CD4-positive, alpha-beta T cell treated with Interleukin-17A for 1 hour (primary cell): ENCODE measurements at places on chromosomes 5 and 9.

DNA sequence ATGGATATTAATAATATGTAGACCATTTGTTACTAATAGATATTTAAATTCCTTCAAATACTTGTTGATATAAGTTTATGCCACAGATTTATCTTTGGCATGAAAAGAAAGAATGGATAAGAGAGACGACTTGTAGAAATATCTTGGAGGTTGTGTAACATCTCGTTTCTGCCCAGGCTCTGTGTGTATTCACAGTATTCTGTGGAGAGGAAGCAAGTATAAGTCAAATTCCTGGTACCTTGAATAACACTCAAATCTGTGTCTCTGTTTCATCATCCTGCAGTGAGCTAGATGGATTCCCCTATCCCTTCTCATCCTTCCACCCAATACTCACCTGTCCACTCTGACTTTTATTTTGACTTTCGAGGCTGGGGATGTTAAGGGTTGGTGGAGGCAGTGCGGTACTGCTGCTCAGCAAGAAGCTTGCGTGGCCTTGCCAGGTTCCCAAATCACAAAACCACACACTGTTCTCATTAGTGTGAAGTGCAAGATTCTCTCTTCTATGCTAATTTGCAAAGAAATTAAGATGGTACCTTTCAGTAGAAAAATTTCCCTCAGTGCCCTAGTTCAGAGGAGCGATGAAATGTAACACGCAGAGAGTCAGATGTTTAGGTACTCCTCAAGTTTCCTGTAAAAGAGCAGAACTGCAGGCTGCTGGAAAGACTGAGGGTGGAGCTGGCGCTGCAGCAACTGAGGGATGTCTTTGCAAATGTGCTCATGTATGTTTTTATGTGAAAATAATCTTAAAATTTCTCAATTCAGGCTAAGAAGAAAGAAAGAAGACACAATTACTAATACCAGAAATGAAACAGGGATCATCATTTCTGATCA is 42.6 kb upstream of the ANKRD18A start:
- no peak for DNase-seq

- no peak for DNase-seq
Observed at GRCh38 chr9:130305381-130305780, 39.8 kb downstream of the HMCN2 start.

DNA sequence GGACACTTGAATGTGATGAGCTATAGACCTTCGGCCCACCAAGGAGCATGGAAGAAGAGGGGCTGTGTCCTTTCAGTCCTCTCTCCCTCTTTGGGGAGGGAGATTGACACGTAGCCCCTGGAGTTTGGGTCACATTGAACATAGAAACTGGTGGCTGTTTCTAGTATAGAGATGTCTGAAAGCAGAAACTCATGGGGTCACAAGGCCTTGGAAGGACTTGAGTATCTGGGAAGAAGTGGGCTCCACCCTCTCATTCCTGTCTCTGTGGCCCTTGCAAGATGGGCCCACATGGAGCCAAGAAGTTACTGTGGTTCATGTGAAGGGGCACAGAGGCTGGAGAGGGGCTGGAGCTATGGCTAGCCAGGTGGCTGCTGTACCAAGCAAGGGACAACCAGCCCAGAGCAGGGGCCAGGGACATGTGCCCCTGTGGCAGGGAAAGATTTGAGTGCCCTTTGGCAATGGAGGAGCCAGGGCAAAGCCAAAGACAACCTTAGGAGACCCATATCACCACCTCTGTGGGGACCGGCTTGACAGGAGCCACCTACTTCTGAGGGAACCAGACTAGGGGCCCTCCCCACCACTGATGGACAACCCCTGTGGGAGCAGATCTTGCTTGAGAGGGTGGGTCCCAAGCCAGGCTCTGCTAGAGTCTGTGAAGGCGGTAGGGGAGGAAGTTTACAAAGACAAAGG is 12.8 kb upstream of the ANGPTL2 start:
- DNase-seq = no peak

DNA sequence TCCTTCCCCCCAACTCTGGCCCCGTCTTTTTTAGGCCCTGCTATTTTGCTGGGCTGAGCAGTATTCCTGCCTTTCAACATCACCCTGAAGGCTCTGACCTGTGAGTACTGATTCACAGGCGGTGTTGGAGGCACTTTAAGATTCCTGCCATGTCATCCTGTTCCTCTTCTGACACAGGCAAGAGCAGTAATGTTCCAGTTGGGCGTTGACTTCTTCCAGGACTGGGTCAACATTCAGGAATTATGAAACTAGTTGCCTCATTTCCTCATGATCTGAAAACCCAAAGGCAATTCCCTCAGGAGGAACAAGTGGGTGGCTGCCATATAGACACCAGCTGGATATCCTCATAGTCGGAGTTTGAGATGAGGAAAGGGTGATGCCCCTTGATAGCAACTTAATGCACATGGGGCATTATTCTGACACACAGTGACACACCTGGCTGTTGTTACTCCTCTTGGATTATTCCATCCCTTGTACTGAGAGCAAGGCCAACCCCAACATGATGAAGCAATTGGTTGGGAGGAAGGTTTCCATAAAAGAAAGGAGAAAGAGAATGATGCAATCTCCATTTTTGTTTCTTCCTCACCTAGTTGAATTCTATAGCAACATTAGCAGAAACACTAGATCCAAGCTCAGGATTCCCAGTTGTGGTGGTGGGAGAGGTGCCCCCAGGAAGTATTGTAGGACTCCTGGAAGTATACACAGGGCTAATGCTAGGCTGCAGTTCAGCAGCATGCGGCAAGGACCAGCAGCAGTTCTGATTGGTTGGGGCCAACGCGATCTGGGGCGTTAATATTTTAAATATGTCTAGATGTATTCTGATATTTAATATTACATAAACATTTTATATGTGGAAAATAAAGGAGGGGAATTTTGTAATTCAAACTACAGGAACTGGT is 19.6 kb upstream of the GLRX start:
- no peak for DNase-seq

DNA sequence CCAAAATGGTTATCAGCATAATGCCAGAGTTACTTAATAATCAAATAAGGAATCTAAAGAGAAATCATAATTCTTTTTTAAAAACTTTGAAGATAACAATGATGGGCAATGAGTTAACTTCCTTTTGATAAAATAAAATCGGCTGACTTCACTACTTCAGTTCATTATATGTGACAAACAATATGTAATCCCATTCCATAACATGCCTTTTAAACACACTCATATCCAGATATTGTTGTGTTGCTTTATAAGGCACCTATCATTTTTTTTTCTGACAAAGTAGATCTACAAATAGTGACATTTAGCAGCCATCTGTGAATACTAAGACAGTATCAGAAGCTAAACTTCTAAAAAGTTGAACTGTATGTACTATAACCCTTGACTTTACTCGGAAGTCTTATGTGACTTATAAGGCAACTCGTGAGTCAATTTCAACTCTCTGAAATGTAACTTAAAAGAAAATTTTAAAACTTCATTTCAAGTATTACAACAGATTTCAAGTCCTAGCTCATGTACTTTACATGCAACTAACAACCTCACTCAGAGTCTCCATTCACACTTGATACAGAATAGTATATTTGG is 7.5 kb downstream of the ADAMTS6 start:
- DNase-seq = no peak

GRCh38 chr5:154595662-154596061 is 117.6 kb upstream of the HAND1 start:
- no peak for DNase-seq

DNA sequence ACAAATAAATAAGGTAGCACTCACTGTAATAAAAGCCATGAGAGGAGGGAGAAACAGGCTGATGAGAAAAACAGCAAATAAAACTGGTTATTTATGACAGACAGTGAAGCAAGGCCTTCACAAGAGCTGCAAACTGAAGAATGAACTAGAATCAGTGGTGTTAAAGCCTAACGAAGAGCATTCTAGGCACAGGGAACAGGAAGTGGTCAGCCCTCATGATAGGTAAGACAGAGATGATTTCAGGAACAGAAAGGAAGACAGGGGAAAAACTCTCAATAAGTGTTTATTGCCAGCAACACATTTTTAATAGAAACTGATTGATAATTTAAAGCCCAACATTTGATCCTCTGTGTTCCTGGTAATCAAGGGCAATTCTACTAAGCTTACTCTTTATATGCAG is 124.5 kb downstream of the EDIL3 start:
- no peak for DNase-seq

DNA sequence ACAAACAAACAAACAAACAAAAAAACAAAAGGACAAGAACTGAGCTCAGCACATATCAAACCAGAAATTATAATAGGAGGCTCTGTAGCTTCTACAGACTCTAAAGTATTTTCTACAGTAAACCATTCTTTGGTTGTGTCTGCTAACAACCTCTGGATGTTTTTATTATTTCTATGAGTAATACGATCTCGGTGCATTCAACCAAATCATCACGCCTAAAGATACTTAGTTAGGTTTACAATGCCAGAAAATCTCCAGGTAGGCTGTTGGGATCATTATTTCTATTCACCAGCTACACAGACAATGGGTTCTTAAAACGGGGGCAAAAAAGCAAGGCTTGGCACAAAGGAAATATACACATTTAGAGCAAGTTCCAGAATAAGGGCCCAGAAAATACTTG is 41.6 kb upstream of the ALDOB start:
- DNase-seq = no peak

GRCh38 chr9:114837923-114838322 is 32.1 kb upstream of the TNFSF15 start:
- no peak for DNase-seq

- no peak for DNase-seq
Observed at GRCh38 chr9:73863924-73864323, 633.2 kb upstream of the RORB start.

- DNase-seq = no peak
Observed at GRCh38 chr5:61796773-61797172, 464.7 kb downstream of the ZSWIM6 start.

DNA sequence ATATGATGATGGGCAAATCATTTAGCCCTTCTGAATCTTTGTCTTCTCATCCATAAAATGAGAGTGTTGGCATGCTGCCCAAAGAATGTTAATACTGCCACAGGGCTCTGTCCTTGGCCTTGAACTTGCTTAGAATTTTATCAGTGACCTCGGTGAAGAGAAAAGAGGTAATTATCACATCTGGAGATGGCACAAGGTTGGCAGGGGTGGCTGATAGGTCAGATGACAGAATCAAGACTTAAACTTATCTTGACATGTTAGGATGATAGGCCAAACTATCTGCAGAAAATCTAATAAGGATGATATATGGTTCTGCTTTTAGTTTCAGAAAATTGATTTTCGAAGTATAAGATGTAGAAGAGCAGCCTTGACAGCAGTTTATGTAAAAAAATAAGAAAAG is 599.1 kb upstream of the CLINT1 start:
- no peak for DNase-seq

- peak; percentile 28 for DNase-seq
Observed at GRCh38 chr5:154273028-154273617, 82.6 kb downstream of the GALNT10 start.

- DNase-seq = no peak
Observed at GRCh38 chr9:121185774-121186403, 15.8 kb downstream of the RAB14 start.

- no peak for DNase-seq
Observed at GRCh38 chr5:149175346-149176105, 34.2 kb downstream of the ABLIM3 start.

DNA sequence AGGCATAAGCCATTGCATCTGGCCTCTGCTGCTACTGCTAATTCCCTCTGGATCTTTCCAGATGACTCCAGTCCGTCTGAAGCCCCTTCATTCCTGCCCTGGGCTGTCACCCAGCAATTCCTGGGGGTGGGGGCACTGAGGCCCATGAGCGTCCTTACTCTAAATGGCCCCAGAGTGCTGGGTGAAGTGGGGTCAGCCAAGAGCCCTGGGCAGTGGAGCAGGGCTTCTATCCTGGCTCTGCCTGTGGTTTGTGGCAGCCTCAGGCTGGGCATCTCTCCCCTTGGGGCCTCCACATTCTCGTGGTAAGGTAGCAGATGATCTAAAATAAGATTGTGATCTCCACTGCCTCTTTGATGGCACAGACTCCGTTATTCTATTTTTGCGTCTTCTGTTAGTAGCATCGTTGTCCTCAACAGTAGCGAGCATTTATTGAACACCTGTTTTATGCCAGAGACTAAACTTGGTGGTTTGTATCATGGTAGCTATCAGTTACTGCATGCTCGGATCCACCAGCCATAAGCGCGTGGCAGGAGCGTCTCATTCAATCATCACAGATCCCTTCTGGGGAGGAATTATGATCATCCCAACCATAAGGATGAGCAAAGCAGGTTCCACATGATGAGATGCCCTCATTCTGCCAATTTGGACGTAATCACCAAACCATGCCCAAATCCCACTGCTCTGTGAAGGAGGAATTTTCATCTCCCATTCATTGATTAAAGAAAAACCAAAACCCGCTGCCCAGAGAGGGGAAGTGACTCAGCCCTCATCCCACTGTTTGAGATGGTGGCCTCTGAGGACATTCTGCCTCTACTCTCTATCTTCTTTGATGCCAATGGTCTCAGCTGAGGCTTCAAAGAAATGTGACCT is 21.9 kb upstream of the DUSP1 start:
- no peak for DNase-seq

GRCh38 chr5:16980983-16981382 is 44.9 kb upstream of the MYO10 start:
- DNase-seq = no peak

GRCh38 chr9:135812961-135813360 is 94.4 kb downstream of the CAMSAP1 start:
- DNase-seq = no peak

DNA sequence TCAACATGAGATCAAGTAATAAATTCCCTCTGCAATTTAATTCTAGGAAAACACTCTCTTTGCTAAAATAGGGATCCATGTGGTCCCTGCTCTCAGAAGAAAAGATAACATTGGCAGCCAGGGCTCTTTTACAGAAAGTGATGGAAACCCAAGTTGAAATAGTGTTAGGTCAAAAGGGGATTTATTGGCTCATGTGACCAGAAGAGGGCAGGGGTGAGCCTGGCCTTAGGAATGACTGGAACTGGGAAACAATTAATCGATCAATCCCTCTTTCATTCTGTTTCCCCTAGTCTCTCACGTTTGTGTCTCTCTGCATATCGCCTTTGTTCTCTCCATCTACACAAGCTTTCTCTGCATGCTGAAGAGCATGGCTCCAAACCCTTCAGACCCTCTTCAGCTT is 58.3 kb upstream of the ALDH1B1 start:
- DNase-seq = no peak

DNA sequence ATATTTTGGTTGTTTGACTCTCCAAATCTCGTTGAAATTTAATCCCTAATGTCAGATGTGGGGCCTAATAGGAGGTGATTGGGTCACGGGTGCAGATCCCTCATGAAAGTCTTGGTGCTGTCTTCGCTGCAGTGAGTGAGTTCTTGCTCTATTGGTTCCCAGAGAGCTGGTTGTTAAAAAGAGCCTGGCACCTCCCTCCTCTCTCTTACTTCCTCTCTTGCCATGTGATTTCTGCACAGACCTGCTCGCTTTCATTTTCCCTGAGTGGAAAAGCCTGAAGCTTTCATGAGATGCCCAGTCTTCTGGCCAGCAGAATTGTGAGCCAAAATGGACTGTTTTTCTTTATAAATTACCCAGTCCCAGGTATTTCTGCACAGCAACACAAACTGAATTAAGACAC is 221.6 kb downstream of the MAT2B start:
- DNase-seq = no peak
